ENCODE measurements at places on chromosomes 5 and 9.

DNA sequence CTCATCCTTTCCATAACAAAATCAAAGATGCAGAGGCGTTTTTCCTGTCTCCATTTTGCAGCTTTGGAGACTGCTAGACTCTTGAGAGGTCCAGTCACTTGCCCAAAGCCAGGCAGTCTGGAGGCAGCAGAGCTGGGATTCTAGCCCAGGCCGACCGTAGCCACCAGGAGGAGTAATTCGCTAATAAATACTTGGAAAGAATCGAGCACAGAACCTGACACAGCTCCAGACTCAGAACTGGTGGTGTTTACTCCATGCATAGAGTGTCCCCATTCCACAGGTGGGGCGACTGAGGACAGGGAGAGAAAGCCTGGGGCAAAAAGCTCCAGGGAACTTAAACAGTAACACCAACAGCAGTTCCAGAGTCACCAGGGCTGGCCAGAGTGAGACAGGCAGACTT is 10.7 kb upstream of the CERCAM start:
- peak; percentile 11 for DNase-seq

- no peak for DNase-seq
These were observed 716 bp downstream of the STX17 start for GRCh38 chr9:99907208-99907532.

GRCh38 chr9:134698587-134699342 is 57.2 kb downstream of the COL5A1 start:
- peak; percentile 71 for DNase-seq

DNA sequence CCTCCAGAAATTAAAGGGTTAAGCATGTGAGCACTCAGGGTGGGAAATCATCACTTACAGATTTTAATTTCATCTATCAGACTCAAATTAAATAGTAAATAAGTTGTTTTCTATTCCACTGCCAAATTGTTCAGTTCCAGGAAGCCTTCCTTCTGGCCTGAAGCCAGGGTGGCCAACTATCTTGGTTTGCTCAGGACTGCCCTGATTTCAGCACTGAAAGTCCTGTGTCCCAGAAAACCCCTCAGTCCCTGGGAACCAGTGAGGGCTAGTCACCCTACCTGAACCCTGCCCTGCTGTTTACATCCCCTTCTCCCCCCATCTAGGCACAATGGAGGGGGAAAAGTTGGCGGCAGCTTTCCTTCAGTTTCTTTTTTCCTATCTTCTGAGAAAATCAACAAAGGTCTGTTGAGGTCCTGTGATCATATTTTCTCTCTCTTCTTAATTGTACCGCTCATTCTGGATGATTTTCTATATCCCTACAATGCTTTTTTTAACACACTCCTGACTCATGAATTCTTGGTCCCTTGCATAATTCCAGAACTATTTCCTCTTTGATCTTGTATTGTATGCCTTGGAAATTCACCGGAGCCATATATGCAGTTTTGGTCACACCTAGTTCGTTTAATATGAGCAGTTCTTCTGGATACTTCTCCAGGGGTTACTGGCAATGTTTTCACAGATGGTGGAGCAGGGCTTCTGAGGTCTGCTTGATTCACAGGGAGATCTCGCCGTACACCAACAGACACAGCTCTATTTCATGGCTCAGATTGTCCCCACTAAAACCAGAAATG is 103.8 kb downstream of the MAP1B start:
- DNase-seq: no peak

- DNase-seq: peak; percentile 58
These were observed 25.8 kb upstream of the HMCN2 start for GRCh38 chr9:130239741-130240241.

GRCh38 chr9:14358523-14358922 is 44.6 kb upstream of the NFIB start:
- DNase-seq: no peak

DNA sequence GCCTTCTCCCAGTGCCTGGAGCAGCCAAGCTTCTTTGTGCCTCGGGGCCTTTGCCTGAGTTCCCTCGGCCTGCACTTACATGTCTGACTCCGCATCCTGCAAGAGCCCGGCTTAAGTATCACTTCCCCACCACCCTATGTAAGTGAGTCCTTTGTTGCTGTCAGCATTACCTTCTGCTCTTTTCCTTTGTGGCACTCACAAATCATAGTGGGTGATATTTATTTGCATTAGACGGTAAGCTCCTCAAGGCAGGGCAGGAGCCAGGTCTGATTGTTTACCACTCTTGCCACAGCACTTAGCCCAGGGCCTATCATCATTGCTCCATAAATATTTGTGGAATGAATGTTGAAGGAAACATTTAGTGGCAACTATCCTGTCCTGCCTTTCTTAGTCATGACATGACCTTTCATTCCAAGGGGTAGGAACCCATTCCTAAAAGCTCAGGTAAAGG is 4.8 kb downstream of the GM2A start:
- DNase-seq: peak; percentile 77

- no peak for DNase-seq
These were observed 15.0 kb upstream of the SREK1 start for GRCh38 chr5:66129144-66129543.

- no peak for DNase-seq
These were observed 1.2 kb upstream of the NSD1 start for GRCh38 chr5:177132136-177133095.

- DNase-seq: no peak
These were observed 334.8 kb downstream of the TRIM32 start for GRCh38 chr9:117021906-117022305.

- peak; percentile 72 for DNase-seq
These were observed 199.4 kb downstream of the AUH start for GRCh38 chr9:91162311-91162710.

GRCh38 chr9:97723819-97724218 is 26.7 kb upstream of the XPA start:
- DNase-seq: no peak

- DNase-seq: no peak
These were observed 1485.7 kb upstream of the CDH9 start for GRCh38 chr5:28523888-28524635.

GRCh38 chr9:73548201-73548600 is 396.5 kb downstream of the ANXA1 start:
- DNase-seq: no peak

- peak; percentile 92 for DNase-seq
These were observed 26.2 kb downstream of the CARNMT1 start for GRCh38 chr9:75001719-75002421.

DNA sequence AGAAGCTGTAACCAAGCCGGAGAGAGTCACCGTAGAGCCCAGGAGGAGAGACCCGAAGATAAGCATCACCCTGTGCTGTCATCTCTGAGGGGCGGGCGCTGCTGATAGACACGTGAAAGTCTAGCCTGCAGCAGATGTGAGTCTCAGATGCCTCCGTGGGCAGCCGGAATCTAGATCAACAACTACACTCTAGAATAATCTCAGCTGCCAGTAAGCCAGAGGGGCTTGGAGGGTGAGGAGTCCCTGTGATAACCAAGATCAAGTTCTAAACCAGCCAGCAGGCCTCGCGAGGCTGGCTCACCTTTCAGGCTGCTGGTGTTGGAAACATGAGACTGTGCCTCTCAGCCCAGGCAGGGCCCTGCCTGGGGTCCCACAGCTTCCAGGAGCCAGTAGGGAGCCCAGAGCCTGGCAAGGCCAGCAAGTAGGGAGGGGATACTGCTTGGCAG is 54.1 kb downstream of the DAPK1 start:
- DNase-seq: no peak

GRCh38 chr5:32646061-32646969 is 61.0 kb downstream of the SUB1 start:
- no peak for DNase-seq

DNA sequence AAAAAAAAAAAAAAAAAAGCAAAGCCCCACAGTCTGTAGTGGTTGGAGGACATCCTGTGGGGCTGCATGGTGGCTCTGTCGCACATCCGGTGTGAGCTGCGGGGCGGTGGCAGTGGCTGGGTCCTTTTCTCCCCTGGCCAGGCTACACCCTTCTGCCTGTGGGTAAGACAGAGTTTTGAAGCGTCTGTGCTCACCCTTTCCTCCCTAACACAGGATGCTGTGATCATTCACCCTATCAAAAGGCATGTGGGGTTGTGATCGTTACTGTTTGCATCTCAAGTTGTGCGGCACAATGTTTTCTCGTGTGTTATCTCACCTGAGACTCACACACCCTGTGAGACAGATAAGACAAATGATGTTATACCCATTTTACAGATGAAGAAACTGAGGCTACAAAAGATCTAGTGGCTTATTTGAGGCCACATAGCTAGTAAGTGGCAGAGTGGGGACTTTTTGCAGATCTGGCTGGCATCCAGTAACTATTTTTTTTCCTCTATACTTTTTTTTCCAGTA is 17.5 kb downstream of the IRF1 start:
- no peak for DNase-seq

DNA sequence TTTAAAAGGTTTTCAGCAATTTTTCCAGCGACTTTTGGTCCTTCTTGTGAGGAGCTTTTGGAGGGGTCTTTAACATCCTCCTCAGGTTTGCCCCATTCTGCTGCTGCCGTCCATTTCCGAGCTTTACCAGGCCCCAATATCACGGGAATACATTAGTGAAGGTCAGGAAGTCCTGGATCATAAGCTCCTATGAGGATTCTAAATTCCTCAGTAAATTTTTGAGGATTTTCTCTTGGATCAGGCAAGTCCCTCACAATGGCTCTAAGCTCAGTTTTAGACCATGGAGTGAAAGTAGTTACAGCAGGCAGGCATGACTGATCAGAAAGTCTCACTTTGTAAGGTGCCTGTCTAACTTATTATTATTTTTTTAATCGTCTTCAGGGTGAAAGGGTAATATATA is 17.2 kb upstream of the GBGT1 start:
- no peak for DNase-seq

GRCh38 chr5:16383544-16384052 is 82.0 kb downstream of the ZNF622 start:
- no peak for DNase-seq

GRCh38 chr9:16316456-16316855 is 554.0 kb downstream of the BNC2 start:
- DNase-seq: no peak

DNA sequence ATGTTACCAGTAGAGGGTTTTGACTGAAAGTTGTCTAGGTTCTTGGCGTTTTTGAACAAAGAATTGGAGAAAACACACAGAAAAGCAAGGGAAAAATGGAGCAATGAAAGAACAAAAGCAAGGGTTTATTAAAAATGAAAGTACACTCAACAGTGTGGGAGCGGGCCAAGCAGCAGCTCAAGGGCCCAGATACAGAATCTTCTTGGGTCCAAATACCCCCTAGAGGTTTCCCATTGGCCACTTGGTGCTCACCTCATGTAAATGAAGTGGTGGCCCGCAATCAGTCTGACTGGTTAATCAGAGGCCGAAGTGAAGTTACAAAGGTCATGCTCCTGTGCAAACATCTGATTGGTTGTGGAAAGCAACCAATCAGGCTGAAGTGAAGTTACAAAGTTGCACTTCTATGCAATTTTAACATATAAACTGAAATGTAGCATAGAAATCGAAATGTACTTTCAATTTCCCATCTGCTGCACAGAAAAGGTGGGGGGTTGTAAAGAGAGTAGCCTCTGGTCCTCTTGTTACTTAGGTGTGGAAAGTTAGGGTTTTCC is 1.9 kb upstream of the GM2A start:
- DNase-seq: no peak

Data from suppressor macrophage treated with lipopolysaccharide for 1 hour (primary cell).